ENCODE measurements at places on chromosomes 3 and 15.

GRCh38 chr3:67790043-67790442, 135.6 kb upstream of the SUCLG2 start:
- DNase-seq, result peak; percentile 40

- DNase-seq, result no peak
These were observed 716 bp downstream of the SELENOS start for GRCh38 chr15:101276501-101277037.

DNA sequence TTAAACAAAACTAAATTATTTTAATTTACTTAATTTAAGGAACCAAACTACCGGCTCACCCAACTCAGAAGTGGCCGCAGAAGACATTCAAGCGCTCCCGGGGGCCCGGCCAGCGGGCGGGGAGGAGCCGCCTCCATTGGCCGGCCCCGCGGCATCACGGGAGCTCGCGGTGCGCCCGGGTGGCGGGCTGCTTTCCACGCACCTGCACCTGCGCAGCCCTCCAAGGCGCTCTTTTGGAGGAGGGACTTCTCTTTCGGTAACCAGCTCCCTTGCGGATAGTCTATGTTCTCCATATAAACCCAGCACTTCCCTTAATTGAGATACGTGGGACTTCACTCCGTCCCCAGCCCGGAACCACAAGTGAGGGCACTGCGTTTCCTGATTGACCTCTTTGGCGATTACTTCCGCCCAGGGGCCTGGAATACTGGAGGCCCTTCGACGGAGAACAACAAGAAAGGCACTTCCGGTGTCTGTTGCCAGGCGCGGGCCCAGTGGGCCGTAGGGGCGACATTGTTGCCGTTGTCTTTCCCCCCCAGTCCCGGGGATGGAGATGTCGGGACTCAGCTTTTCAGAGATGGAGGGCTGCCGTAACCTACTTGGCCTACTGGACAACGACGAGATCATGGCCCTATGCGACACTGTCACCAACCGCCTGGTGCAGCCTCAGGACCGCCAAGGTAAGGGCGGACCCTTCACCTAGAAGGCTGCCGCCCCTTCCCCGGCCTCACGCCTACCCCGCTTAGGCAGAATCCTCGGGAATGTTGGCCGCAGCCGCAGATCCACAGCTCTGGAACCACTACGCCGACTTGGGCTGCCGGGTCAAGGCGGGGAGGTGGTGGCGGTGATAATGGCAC, at the start of gene C3orf38:
Gene C3orf38, plus strand, starts transcription at position 451 of the 854 bp plus-strand sequence. Its CDS starts 94 bp downstream, at position 545.
- peak; percentile 55 for DNase-seq

- DNase-seq, result no peak
These were observed 32.2 kb downstream of the EPHB1 start for GRCh38 chr3:134827213-134827612.

DNA sequence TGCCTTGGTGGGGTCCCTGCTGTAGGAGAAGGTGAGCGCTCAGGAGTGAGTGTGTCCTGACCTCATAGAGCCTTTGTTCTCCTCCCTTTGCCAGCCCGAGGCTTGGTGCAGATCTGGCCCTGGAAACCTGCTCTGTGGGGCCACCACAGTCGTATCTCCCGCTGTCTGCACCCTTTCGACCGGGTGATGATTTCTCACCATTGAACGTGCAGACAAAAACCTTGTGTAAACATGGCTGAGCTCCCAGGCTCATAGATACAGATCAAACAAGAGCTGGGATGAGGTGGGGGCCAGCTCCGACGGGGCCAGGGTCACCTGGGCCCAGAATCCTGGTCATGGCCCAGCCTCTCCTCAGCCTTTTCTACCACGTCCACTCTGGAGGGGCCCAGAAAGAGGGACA, 34.6 kb upstream of the ESYT3 start:
- DNase-seq, result no peak

DNA sequence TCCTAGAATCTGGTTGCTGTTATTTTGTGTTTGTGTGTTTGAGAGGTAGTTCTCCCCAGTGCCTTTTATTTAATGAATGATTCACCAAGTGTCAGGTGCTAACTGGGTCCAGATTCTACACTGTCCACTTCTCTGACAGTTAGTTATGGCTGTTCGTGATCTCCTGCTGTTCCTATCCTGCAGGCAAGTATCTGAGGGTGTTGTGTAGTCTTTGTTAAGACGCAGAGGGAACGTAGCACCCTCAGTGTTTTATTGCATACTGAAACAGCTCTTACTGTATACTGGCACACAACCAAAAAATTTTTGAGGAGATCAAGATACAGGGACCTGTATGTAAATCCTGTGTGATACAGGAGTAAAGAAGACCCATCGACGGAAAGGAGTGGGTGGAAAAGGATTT, 1271.3 kb downstream of the ROBO1 start:
- no peak for DNase-seq

DNA sequence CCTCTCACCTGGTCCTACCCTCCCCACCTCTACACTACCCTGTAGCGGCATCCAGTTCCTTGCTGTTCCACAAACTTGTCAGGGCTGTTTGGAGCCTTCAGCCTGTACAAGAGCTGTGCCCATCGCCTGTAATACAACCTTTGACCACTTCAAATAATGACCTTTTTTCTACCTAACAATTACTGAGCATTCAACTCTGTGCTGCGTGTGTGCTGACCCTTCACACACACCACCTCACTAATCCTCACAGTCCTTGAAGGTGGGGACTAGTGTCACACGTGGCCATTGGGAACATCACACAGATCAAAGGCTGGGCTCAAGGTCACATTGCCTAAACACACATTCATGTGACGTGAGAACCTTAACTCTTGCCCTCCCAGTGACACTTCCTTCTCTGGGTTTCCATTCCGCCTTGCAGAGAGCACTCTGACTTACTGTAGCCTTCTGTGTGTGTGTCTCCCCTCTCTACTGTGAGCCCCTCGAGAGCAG, 3.1 kb downstream of the C3orf20 start:
- no peak for DNase-seq

DNA sequence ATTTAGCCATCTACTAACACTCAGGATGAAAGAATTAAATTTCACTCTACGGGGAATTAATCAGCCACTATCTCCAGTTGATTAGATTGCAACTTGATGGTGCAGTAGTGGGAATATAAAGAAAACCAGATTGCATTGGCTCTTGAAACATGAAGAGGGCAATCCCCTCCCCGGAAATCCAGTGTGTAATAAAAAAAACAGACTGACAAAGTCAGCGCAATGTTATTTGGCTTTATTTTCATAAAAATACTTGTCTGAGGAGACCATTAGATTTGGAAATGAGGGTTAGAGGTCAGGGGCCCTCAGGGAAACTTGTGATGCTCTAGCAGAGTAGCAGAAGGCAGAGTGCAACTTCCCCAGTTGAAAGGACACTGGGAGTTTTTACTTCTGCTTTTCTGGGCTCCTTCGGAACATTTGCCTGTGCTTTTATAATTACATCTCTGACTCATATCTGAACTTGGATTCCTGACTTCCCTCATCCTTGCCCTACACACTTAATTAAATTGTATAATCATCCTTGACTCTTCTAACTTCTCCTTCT, 326.8 kb downstream of the TUSC7 start:
- no peak for DNase-seq

GRCh38 chr15:99305761-99306505, 54.7 kb downstream of the LRRC28 start:
- no peak for DNase-seq

DNA sequence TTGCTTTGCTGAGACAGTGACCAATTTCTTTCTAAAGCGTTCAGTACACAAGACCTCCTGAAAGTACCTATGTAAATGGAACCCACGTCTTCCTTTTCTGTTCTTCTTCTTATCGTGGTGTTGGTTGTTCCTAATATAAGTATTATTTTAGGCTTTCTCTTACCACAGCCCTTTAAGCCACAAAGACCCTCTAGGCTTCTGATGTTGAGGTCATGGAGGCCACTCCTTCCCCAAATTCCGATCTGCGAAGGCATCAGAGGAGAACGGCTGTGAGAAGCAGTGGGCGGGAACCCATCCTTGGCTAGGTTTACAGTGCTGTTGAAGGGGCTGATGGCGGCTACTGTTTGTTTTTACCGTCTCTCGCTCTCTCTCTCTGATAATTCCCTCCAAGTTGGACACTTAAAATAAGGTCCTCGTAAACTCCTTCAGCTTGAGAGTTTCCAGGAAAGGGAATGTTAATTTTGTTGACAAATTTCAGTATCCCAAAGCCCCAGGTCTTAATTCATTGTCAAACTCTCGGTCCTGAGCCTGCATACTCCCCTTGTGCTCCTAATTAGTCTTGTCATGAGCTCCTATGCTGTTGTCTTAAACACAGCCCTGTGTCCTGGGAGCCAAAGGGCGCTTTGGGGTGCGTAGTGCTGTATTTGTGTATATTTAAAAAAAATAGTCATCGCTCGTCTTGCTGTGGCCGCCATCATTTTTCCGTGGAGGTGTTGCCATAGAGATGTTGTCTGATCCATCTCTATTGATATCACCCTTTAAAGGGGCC, 178.8 kb downstream of the OPA1 start:
- DNase-seq, result no peak

- no peak for DNase-seq
These were observed 918.4 kb downstream of the NAALADL2 start for GRCh38 chr3:175777495-175777894.

- no peak for DNase-seq
These were observed 5.6 kb upstream of the ISLR start for GRCh38 chr15:74167891-74168331.

- peak; percentile 30 for DNase-seq
These were observed 12.9 kb downstream of the PCYT1A start for GRCh38 chr3:196274585-196274984.

DNA sequence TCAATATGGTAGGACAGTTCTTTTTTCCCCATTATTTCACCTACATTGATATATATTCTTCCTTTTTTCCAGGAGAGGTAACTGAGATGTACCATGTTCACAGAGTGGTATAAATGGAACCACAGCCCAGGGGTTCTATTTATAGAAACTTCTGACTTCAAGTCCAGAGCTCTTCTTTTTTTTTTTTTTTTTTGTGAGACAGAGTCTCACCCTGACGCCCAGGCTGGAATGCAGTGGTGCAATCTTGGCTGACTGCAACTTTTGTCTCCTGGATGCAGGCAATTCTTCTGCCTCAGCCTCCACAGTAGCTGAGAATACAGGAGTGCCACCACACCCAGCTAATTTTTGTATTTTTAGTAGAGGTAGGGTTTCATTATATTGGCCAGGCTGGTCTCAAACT, 267.1 kb upstream of the TPRG1 start:
- no peak for DNase-seq

Measured in stimulated activated CD8-positive, alpha-beta memory T cell treated with anti-CD3 and anti-CD28 coated beads, Interleukin-7, amount 100 ng/mL, for 1 hour (primary cell).